HTR-8/SVneo (cell line): ENCODE measurements at places on chromosomes 13 and 19.
A peak's percentile ranks its signal among the peaks of the same experiment; 100 is the strongest.

DNA sequence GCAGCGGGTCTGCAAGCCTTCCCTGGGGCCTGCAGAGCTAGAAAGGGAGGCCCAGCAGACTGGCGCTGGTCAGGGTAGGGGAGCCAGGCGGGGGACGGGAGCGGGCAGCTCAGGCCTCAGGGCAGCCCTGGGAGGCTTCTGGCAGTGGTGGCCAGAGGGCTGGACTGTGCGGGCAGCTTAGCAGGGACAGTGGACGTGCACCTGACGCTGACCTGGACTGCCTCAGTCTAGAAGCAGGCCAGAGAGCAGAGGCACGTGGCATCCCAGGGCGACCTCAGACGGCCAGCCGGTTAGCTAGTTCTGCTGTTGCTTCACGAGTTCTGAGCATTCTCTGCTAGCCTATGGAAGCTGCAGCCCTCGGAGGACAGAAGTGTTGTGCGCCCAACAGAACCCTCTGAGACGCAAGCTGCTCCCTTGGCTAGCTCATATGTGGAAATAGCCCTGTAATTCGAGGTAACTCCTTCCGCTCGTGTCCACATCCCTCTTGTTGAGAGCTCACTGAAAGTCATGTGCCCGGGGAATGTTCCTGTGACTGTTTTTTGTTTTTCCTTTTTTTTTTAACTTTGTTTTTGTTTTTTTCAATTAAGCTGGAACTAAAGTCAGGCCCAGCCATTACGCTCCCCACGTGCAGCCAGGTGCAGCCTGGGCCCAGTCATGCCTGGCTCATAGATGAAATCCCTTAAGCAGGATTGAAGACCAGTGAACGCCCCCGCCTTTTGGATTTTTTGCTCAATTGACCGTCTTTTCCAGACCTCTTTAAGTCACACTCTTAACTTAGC, 1.9 kb upstream of the FAM174C start:
- no peak for DNase-seq

DNA sequence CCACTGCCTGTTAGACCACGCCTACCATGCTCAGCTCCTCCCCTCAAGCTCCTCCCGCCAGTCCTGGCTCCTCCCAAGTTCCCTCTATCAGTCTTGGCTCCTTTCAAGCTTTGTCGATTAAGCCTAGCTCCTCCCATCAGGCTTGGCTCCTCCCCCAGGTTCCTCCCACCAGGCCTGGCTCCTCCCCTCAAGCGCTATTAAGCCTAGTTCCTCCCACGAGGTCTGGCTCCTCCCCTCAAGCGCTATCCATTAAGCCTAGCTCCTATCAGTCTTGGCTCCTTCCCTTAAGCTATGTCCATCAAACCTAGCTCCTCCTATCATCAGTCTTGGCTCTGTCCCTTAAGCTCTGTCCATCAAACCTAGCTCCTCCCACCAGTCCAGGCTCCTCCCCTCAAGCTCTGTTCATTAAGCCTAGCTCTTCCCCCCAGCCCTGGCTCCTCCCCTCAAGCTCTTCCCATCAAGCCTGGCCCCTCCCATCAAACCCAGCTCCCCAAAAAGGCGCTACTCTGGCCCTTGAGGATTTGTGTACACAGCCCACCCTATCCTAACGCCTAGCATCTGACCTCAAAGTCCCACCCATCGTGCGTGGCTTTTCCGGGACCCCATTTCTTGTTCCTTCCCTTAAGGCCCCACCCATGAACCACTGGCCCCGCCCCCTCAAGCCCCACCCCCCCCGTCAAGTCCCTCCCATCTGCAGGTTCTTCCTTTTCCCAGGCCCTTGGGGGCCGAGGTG, 10.0 kb downstream of the CAMSAP3 start:
- DNase-seq = no peak

DNA sequence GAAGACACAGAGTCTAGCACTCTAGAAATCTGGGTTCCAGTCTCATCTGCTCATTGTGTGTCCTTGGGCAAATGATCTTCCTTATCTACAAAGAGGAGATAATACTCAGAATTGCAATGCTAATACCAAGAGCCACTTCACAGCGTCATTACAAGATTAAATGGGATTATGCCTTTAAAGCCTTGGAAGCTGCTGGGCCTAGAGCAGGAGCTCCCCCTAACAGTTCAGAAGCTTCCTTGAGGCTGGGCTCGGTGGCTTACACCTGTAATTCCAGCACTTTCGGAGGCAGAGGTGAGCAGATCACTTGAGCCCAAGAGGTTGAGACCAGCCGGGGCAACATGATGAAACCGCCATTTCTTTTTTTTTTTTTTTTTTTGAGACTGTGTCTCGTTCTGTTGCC, 27.6 kb downstream of the AP2S1 start:
- no peak for DNase-seq

- DNase-seq = no peak
Observed at GRCh38 chr13:41541142-41541938, 84.0 kb downstream of the RGCC start.

DNA sequence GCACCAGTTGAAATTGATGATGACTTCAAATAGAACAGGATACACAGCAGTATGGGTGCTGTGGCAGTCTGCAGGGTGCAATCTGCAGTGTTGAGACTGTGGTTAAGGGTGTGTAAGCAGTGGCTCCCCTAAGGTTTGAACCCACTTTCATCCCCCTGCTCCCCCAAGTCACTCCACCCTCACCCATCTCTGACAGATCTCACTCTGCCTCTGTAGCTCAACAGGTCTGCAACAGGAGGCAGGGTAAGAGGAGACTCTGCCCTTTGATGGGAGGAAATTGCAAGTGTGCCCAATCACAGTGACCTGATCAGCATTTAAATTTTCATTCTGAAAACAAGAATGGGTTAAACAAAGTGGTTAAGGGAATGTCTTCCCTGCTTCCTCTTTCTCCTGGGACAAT, 92.4 kb downstream of the DCT start:
- DNase-seq = no peak

GRCh38 chr13:49146950-49147355, 73.2 kb upstream of the MLNR start:
- peak; percentile 15 for DNase-seq

DNA sequence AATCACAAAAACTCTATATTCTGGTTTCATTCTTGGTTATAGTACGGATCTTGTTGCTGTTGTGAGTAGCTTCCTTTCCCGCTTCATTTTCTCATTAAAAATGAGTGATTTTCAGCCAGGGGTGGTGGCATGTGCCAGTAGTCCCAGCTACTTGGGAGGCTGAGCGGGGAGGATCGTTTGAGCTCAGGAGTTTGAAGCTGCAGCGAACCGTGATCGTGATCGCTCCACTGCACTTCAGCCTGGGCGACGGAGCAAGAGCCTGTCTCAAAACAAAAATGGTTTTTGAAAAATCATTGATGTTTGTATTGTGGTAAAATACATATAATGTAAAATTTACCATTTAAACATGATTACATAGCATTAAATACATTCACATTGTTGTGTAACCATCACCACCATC, 71.6 kb upstream of the TM9SF2 start:
- DNase-seq = no peak

GRCh38 chr19:40162104-40162503, 29.1 kb upstream of the MAP3K10 start:
- no peak for DNase-seq

- no peak for DNase-seq
Observed at GRCh38 chr13:27034678-27035111, 136.9 kb downstream of the USP12 start.
